ENCODE measurements at places on chromosomes 5 and 9. TPM values are rescaled to one million over a fixed set of nuclear protein-coding genes. Genes with fewer than 3 reads are reported as not detected.

DNA sequence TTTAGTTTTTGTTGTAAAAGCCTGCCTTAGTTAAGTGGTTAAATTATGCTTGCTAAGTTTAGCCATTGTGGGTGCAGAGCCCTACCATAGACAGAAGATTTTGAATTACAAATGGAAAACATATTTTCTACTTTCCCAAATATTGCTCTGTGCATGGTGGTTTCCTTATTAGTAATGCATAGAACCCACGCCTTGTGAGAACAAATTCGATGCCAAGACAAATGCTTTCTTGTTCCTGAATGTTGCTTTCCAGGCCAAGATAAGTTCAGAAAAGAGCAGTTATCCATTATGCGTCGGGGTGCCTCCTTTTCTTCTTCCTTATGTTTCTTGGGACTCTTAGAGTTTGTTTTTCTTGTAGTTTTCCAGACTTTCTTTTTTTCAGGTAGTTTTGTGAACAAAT, 31.0 kb upstream of the GARNL3 start:
- no peaks in the 10 kb centered on the region for H3K36me3 ChIP-seq
- no peaks in the 10 kb centered on the region for H3K27me3 ChIP-seq
- no peaks in the 10 kb centered on the region for H3K4me1 ChIP-seq
- no peak for DNase-seq

Gene PROB1
- polyA plus RNA-seq, result 0.38 TPM

Gene SLC34A1
- polyA plus RNA-seq, result not detected

GRCh38 chr5:74640954-74641734, 616 bp upstream of the ENC1 start:
- peak overlapping the region; percentile 80 for H3K4me3 ChIP-seq
- H3K27ac ChIP-seq, result peak overlapping the region; percentile 94
- no peaks in the 10 kb centered on the region for H3K36me3 ChIP-seq
- H3K27me3 ChIP-seq, result no peaks in the 10 kb centered on the region
- H3K4me1 ChIP-seq, result no peaks in the 10 kb centered on the region

DNA sequence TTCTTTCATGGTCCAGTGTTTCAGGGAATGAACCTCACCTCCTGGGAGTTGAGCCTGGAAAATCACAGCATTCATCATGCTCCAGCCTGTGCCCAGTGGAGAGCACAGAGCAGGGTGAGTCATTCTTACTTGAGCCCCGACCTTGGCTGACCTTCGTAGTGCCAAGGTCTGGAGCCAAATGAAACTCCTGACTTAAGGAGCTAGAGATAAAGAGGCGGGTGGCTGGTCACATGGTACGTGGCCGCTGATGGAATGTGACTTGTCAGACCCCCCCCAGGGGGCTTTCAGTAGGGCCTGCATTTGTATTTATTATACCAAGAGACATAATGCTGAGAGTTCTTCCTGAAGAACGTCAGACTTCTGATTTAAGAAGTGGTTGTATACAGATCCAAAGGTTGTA, 15.0 kb upstream of the PIP5K1B start:
- H3K27ac ChIP-seq, result no peak overlapping the region
- H3K36me3 ChIP-seq, result no peaks in the 10 kb centered on the region
- no peaks in the 10 kb centered on the region for H3K27me3 ChIP-seq
- DNase-seq, result peak; percentile 62

DNA sequence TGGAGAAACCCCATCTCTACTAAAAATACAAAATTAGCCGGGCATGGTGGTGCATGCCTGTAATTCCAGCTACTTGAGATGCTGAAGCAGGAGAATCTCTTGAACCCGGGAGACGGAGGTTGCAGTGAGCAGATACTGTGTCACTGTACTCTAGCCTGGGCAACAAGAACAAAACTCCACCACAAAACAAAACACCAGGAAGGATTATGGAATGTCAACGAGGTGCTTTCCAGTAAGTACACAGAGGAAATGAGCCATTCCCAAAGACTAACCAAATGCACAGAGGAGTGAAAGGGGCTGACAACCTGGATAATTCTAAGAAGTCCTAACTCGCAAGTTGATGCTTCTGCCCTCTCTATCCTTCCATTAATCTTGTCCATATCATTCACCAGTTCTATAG, 126.1 kb upstream of the RETREG1 start:
- H3K27ac ChIP-seq, result no peak overlapping the region
- no peaks in the 10 kb centered on the region for H3K36me3 ChIP-seq
- H3K4me3 ChIP-seq, result no peak overlapping the region
- DNase-seq, result no peak

GRCh38 chr5:161190086-161190485, 338.1 kb upstream of the ATP10B start:
- DNase-seq, result no peak
- H3K27ac ChIP-seq, result no peak overlapping the region
- no peaks in the 10 kb centered on the region for H3K27me3 ChIP-seq
- H3K36me3 ChIP-seq, result no peaks in the 10 kb centered on the region

Gene ADAMTS2
- polyA plus RNA-seq, result 5.7 TPM

Gene TRIP13
- polyA plus RNA-seq, result 0.38 TPM

GRCh38 chr9:71680189-71680980, 87.9 kb downstream of the CEMIP2 start:
- H3K4me3 ChIP-seq, result no peak overlapping the region
- H3K4me1 ChIP-seq, result peaks cover 30% of the 10 kb centered on the region
- H3K36me3 ChIP-seq, result no peaks in the 10 kb centered on the region
- H3K27me3 ChIP-seq, result no peaks in the 10 kb centered on the region

DNA sequence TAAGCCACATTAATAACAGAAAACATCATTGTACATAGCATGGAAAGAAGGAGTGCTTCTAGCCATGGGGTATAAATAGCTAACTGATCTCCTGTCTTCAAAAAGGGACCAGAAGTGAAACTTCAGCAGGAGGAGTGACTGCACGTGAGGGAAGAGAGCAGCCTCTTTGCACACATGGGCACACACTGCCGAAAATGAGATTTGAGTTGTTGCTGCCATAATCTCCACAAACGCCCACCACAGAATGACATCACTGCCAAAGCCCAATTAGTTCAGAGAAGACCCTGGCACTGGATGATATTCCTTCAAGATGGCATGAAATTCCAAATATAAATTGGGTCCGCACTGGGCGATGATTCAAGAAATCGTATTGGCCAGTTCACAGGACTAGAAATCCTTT, 238.9 kb upstream of the NR4A3 start:
- no peak for DNase-seq
- no peak overlapping the region for H3K27ac ChIP-seq
- H3K4me3 ChIP-seq, result no peak overlapping the region
- no peaks in the 10 kb centered on the region for H3K36me3 ChIP-seq
- H3K4me1 ChIP-seq, result no peaks in the 10 kb centered on the region
- no peaks in the 10 kb centered on the region for H3K27me3 ChIP-seq

- H3K4me3 ChIP-seq, result no peak overlapping the region
- no peak for DNase-seq
- no peaks in the 10 kb centered on the region for H3K4me1 ChIP-seq
- H3K36me3 ChIP-seq, result no peaks in the 10 kb centered on the region
- no peaks in the 10 kb centered on the region for H3K27me3 ChIP-seq
These were observed 46.1 kb downstream of the PRR16 start for GRCh38 chr5:120510098-120510637.

DNA sequence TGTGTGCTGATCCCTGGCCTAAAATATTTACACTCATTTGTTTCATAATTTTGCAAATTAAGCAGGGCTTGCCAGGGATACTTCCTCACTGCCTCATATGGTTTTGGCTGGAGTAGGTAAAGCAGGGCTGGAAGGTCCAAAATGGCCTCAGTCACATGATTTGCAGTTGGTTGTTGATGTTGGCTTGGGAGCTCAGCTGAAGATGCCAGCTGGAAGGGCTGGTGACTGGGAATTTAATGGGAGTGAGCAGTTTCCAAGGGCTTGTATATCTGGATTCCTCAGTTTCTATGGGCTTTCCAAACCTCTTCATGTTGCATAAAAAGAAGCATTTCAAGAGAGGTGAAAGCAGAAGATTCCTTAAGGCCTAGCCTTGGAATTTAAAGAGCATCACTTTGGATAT, 729.3 kb downstream of the CDH18 start:
- H3K4me3 ChIP-seq, result no peak overlapping the region
- peaks cover 5% of the 10 kb centered on the region for H3K4me1 ChIP-seq
- H3K36me3 ChIP-seq, result no peaks in the 10 kb centered on the region
- H3K27me3 ChIP-seq, result no peaks in the 10 kb centered on the region

DNA sequence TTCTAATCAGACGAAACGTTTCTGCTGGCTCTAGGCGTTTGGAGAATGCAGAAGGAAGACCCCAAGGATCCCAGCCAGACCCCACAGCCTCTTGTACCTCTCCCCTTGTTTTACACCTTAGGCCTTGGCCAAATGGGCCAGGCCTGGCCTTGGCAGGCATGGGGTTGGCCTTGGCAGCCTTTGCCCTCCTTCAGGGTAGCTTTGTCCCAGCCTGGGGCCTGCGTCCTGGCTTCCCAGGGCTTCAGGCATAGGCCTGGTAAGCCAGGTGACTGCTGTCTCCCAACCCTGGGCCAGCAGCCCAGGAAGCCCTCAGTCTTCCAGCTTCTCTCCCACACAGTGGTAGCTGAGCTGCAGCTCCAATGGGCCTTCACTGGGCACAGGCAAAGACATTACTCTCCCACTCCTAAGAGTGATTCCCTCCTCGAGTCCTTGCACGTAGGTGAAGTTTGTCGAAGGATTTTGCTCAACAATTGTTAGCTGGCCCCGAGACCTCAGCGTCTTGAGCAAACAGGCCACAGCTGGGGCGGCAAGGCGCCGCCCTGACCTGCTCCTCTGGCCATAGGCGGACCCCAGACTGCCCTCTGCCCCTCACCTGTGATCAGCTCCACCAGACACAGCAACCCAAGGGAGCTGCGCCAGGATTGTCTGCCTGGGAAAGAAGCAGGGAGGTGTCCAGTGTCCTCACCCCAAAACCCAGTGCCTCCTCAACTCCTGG, 1.1 kb upstream of the PITX1 start:
- peaks cover 6% of the 10 kb centered on the region for H3K4me1 ChIP-seq
- no peak overlapping the region for H3K4me3 ChIP-seq
- H3K27ac ChIP-seq, result no peak overlapping the region
- H3K27me3 ChIP-seq, result peaks cover 14% of the 10 kb centered on the region
- H3K36me3 ChIP-seq, result no peaks in the 10 kb centered on the region

DNA sequence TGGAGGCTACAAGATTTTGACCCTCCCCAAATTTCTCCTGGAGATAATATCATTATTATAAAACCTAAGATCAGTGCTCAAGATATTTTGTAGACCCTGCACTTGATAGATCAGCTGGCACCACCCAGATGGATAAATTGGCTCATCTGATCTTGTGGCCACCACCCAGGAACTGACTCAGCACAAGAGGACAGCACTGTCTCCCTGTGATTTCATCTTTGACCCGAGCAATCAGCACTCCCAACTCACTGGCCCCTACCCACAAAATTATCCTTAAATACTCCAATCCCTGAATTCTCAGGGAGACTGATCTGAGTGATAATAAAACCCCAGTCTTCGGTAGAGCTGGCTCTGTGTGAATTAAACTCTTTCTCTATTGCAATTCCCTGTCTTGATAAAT, 34.5 kb upstream of the TENT2 start:
- no peak for DNase-seq
- H3K27ac ChIP-seq, result no peak overlapping the region
- H3K4me3 ChIP-seq, result no peak overlapping the region
- H3K36me3 ChIP-seq, result no peaks in the 10 kb centered on the region
- no peaks in the 10 kb centered on the region for H3K27me3 ChIP-seq

- H3K36me3 ChIP-seq, result no peaks in the 10 kb centered on the region
- H3K4me3 ChIP-seq, result no peak overlapping the region
- H3K27ac ChIP-seq, result no peak overlapping the region
- DNase-seq, result no peak
These were observed 56.0 kb downstream of the EXD3 start for GRCh38 chr9:137366891-137367381.

DNA sequence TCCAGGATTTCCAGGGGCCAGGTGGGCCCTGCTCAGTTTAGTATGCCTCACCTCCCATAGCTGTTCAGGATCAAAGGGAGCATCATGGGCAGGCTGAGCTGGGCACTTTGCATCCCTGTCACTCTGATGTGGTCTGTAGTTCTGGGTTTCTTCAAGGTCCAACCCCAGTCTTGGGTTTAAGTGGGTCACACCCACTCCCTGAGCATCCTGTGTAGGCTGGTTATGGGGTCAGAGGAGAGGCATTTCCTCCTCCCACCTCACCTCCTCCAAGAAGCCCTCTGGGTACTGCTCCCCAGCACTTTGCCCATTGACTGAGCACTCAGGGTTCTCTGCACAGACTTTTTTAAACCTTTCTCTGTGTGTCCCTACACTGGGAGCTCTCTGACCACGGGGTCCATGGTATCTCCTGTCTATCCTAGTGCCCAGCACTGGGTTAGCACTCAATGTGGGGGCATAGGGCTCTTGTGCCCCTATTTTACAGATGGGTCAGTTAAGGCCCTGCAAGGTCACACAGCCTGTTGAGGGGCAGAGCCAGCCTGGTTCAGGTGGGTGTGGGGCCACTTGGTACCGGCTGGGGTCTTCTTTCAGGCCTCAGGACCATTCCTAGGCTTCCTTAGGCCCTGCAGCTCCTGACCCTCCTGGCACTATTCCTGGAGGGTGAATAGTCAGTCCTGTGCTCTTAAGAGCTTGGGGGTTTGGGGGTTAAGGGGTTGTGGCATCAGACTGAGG, 19.0 kb downstream of the CXXC5 start:
- no peak for DNase-seq
- no peaks in the 10 kb centered on the region for H3K36me3 ChIP-seq
- H3K27me3 ChIP-seq, result no peaks in the 10 kb centered on the region
- H3K4me3 ChIP-seq, result no peak overlapping the region

DNA sequence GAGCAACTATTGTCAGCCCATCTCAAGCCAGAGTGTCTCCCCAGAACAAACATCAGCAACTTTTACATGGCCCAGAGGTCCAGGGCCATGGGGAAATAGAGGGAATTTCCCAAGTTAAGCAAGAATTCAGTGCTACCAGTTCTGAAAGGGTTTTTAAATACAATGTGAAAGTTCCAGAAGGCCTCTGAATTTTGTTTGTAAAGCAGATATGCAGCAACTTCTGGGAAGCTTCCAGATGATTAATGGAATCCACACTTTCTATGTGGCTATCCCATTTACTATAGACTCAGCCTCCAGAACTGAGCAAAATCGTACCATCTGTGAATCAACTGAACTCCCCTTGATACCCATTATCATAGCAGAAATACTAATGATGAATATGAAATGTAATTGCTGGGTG, 93.8 kb downstream of the FEM1C start:
- peaks cover 41% of the 10 kb centered on the region for H3K4me1 ChIP-seq
- H3K27ac ChIP-seq, result peak overlapping the region; percentile 76
- no peak overlapping the region for H3K4me3 ChIP-seq
- no peak for DNase-seq
- no peaks in the 10 kb centered on the region for H3K36me3 ChIP-seq
- H3K27me3 ChIP-seq, result no peaks in the 10 kb centered on the region

Gene KIF4B
- not detected for polyA plus RNA-seq

GRCh38 chr5:204966-205670, 12.8 kb downstream of the CCDC127 start:
- no peak overlapping the region for H3K4me3 ChIP-seq
- no peak overlapping the region for H3K27ac ChIP-seq
- DNase-seq, result no peak

- H3K36me3 ChIP-seq, result no peaks in the 10 kb centered on the region
- H3K4me1 ChIP-seq, result no peaks in the 10 kb centered on the region
- no peaks in the 10 kb centered on the region for H3K27me3 ChIP-seq
These were observed 825.0 kb downstream of the TLR4 start for GRCh38 chr9:118529210-118529609.

GRCh38 chr5:80191991-80192398, 63.9 kb downstream of the SERINC5 start:
- no peak for DNase-seq
- no peaks in the 10 kb centered on the region for H3K27me3 ChIP-seq
- H3K4me3 ChIP-seq, result no peak overlapping the region
- H3K4me1 ChIP-seq, result peaks cover 40% of the 10 kb centered on the region
- no peak overlapping the region for H3K27ac ChIP-seq
- H3K36me3 ChIP-seq, result no peaks in the 10 kb centered on the region

- H3K36me3 ChIP-seq, result no peaks in the 10 kb centered on the region
- no peak for DNase-seq
- H3K27me3 ChIP-seq, result no peaks in the 10 kb centered on the region
These were observed 16.7 kb upstream of the HSPB3 start for GRCh38 chr5:54438620-54439389.

- no peaks in the 10 kb centered on the region for H3K27me3 ChIP-seq
- no peaks in the 10 kb centered on the region for H3K36me3 ChIP-seq
- DNase-seq, result no peak
These were observed 39.8 kb downstream of the RBM27 start for GRCh38 chr5:146243247-146243646.
